Myocyte (in vitro differentiated cells): ENCODE measurements at places on chromosomes 6 and 20.

GRCh38 chr20:58840816-58841538 is 9.7 kb downstream of the GNAS-AS1 start:
- DNase-seq = no peak

GRCh38 chr6:148144917-148145521 is 197.6 kb upstream of the SASH1 start:
- peak; percentile 80 for DNase-seq

DNA sequence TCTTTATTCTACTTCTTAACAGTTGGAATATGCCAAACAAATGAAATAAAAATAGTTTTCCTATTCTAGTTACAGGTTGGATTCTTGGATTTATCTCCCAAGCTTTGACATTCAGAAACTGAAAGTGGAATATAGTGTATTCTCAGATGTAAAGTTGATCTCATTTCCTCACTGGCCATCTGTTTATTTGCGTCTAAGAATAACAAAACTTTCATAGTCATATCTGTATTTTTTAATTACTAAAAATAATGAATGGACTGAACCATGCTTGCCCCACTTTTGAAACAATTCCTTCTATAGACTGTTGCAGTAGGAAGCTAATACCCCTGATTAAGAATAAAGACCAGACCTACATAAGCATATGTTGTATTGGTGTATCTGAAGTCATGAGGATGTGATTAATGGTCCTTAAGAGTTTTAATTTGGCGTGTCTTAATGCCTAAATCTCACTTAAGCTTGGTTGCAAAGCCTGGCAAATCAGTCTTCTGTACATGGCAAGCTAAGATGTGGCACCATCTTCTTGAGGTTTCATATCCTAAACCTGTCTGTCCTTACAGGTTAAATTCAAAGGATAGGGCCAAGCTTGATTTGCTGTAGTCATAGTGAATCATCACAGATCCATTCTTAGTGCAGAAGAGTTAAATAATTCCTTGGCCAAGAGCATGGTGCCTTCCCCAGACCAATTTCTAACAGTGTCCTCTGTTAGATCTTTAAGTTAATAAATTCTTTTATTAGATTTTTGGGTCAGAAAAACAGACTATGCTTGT is 58.9 kb downstream of the FOXO3 start:
- DNase-seq = no peak

- DNase-seq = no peak
Observed at GRCh38 chr6:12136905-12137304, 124.8 kb downstream of the HIVEP1 start.

GRCh38 chr6:29734046-29735018 is 11.1 kb downstream of the HLA-F start:
- no peak for DNase-seq

GRCh38 chr6:145850671-145851070 is 36.1 kb upstream of the FBXO30 start:
- no peak for DNase-seq

DNA sequence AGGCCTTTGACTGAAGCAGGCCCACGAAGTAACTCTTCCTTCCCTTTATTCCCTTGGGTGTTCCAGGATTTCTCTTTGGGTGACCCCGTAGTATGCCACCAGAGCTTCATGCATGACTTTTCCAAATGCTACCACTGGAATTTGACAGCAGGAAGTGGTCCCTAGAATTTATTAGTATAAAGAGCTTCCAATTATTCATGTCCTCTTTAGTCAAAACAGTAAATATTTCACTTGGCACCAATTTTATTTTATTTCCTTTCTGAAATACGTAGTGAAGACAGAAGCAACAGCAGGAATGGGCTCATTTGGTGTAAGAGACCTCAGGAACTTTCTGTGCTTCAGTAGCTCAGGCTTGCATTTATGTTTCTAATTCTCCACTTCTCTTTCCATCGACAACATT is 151.3 kb downstream of the LCA5 start:
- peak; percentile 50 for DNase-seq

GRCh38 chr6:32774426-32774825 is 11.1 kb upstream of the HLA-DQB2 start:
- no peak for DNase-seq

GRCh38 chr20:11549172-11550103 is 368.3 kb upstream of the BTBD3 start:
- DNase-seq = no peak

- no peak for DNase-seq
Observed at GRCh38 chr6:73980096-73980495, 284.1 kb downstream of the CD109 start.

DNA sequence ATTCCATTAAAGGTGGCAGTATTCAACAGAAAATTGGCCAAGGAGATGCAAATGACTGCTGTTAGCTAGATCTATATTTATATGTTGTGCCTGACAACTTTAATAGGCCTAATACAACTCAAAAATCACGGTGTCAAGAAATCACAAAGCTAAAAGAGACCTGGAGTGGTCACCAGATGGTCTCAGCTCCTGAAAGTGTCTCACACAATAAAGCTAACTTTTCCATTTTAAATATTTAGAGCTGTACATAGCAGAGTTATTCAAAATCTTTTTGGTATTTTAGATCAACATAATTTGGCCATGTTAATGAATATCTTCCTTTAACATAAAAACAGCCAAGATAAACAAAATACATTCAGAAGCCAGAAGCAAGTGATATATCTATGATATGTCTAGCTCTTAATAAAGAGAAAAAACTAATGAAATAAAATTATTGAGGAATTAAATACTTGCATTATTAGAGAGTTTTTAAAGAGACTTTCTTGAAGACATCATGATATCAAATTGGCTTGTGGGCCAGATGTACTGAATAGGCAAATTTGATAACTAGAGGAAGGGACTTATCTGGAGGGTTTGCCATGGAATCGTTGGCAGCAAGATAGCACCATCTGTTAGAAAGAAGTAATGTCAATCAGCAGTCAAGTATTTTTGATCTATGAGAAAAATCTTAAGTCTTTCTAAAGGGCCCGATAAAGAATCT is 84.9 kb upstream of the SCAF8 start:
- no peak for DNase-seq

GRCh38 chr6:159758031-159759001 is 3.5 kb upstream of the ACAT2 start:
- DNase-seq = no peak

- no peak for DNase-seq
Observed at GRCh38 chr20:60180986-60181385, 222.8 kb downstream of the CDH26 start.

DNA sequence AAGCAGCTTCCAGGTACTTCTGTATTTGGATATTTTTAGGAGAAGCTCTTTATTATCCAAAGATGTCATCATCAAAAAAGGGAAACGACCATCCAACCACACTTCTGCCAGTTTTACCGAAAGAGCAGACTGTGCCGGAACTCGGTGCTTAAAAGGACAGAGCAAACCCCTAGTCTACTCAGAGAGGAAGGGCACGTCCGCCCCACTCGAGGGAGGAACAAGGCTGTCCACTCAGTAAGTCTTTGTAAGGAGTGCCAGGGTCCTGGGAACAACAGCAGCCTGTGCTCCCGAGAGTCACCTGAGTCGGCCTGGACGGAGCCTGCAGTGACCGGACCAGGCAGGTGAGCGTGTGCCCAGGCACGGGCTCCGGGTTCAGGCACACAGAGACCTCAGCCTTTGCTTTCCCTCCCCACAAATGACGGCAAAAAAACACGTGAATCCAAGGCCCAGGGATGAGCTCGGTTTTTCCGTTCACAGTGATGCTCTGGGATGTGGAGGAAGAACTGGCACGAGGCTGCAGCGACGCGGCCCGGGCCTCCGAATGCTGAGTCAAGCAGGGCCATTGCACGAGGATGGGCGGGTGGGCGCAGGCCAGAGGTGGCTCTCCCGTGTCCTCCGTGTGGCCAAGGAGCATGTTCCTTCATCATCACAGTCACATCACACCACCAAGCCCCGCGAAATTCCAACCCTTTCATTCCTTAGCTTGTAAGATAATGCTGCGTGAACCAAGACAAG is 17.4 kb upstream of the SLCO4A1 start:
- DNase-seq = no peak

- no peak for DNase-seq
Observed at GRCh38 chr20:35144694-35145093, 2.4 kb downstream of the EDEM2 start.

DNA sequence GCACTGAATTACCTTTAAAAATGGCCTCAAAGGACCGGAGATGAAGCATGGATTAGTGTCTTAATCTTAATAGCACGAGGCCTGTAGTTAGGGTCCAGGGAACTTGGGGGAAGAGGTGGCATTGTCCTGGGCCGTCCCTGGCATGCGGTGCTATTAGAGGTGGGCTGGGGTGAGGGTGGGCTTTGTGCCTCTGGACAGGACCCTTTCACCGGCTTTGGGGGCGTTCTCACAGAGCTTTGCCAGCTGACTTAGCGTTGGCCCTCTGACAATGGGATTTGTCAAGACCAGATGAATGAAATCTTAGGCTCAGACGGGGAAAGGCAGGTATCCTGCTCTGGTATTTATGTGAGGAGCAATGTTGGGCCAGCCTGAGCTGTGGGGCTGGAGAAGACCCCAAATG is 59.6 kb downstream of the ERMARD start:
- DNase-seq = no peak

GRCh38 chr6:53361549-53362031 is 12.8 kb upstream of the ELOVL5 start:
- DNase-seq = no peak

DNA sequence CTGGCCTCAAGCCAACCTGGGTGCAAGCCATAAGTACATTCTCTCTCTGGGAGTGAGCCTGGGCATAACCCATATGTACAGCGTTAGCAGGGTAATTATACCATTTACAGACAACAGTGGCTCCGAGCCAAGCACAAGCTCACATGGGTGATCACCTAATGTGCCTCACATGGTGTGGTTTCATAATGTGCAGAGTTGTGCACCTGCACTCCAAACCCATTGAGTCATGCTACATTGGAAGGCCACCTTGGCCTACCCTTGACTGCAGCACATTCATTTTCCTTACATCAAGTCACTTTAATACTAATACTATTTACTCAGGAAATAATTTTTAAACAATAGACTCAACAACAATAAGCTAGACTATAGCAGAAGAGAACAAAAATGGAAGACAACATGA is 194.5 kb upstream of the PLN start:
- DNase-seq = no peak

- DNase-seq = no peak
Observed at GRCh38 chr6:35218021-35218420, 4.3 kb downstream of the SCUBE3 start.

DNA sequence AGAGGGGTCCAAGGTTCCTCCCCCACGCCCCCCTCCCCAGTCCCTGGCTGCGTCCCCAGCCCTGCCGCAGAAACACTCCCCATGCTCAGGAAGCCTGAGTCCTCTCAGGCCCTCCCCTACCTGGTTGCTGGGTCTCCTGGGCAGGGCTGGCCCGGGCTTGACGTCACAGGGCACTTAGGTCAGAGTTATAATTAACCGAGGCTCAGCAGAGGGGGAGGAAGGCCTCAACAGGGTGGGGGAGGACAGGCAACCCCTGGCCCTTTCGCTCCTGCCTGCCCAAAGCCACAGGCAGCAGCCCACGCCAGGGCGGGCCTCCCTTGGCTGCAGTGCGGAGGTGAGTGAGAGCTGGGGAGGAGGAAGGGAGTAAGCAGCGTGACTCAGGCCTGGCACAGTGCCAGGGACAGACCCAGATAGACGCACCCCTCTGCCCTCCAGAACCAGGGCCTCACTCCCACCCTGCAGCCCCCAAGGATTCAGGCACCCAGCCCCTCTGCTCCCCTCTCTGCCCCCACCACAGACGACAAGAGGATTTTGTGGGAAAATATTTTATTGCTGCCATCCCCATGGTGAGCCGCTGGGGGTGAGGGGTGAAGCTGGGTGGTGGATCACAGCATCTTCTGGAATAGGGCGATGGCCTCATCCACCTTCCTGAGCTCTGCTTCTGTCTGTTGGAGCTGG is at the start of gene VWA7:
VWA7 (minus strand) TSS at position 340 of the 678 bp plus-strand sequence. CDS start 549 bp downstream, outside the sequence.
- peak; percentile 83 for DNase-seq

- DNase-seq = no peak
Observed at GRCh38 chr6:149990661-149991471, 27.1 kb downstream of the ULBP1 start.

DNA sequence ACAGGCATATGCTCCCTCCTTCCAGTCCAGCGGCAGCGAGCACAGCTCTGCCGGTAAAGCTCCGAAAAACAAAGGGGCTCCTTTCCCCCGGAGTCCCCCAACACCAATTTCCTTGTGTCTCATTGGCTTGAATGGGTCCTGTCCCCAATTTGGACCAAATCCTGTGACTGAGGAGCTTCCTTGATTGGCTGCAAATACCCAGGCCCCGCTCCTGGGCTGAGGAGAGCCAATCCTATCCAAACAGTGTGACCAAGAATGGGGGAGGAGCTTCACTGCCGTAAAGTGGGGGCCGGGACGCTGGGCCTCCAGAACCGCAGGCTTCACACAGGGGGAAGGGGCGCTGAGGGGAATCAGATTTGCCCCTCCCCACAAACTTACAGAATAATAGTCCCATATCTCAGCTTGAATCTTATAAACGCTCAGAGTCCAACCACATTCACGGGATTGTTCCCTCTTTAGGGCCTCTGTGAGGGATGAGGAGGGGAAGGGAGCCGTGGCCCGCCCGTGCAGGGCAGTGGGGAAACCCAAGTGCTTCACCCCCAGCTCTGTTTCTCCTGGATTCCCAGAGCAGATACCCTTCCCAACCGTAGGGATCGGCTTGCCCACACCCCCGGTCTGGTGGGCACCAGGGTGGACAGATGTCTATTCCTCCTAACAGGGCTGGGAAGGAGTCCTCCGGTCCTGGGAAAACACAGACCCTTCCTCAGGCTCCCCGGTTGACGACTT is 141.0 kb upstream of the MLN start:
- DNase-seq = no peak

- DNase-seq = no peak
Observed at GRCh38 chr6:108712946-108713345, 135.3 kb upstream of the ARMC2 start.

DNA sequence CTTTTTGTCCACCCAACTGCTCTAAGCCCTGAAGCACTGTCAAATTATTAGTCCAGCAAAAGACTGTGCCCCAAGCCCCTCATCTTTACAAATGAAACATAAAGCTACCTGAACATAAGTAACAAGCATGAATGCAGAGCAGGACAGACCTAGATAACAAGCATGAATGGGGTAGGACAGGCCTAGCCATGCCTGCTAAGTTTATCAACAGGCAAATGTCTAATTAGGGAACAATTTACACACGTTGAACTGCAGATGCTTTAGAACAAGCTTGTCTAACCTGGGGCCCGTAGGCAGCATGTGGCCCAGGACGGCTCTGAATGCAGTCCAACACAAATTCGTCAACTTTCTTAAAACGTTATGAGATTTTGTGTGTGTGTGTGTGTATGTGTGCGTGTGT is 13.6 kb downstream of the FBXO30 start:
- no peak for DNase-seq

- no peak for DNase-seq
Observed at GRCh38 chr6:137967689-137968454, 100.8 kb downstream of the TNFAIP3 start.

DNA sequence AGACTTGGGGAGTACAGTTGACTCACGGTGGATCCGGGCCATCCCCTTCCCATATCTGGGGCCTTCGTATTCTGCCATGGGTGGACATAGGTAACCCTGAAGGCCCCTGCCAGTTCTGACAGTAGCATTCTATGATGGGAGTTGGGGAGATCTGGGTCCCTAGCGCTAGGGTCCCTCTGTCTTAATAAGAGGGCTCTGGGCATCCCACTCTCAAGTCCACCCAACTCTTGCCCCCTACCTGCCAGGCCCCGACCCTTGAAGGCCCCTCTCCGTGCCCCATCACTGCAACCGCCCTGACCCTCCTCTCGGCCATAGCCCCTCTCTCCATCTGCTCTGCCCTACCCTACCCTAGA is 6.5 kb upstream of the CAPN11 start:
- no peak for DNase-seq
